ENCODE measurements at places on chromosomes 2 and 18.

- DNase-seq = peak; percentile 26
These were observed 31.9 kb downstream of the PRKRA start for GRCh38 chr2:178419123-178419522.

GRCh38 chr18:73597832-73598615 is 549.6 kb downstream of the FBXO15 start:
- DNase-seq = no peak

GRCh38 chr18:13800505-13801259 is 23.3 kb upstream of the MC5R start:
- peak; percentile 28 for DNase-seq

- DNase-seq = no peak
These were observed 24.3 kb upstream of the ARHGAP25 start for GRCh38 chr2:68710336-68710735.

- DNase-seq = peak; percentile 44
These were observed 290.3 kb downstream of the TRIB2 start for GRCh38 chr2:13006829-13007717.

DNA sequence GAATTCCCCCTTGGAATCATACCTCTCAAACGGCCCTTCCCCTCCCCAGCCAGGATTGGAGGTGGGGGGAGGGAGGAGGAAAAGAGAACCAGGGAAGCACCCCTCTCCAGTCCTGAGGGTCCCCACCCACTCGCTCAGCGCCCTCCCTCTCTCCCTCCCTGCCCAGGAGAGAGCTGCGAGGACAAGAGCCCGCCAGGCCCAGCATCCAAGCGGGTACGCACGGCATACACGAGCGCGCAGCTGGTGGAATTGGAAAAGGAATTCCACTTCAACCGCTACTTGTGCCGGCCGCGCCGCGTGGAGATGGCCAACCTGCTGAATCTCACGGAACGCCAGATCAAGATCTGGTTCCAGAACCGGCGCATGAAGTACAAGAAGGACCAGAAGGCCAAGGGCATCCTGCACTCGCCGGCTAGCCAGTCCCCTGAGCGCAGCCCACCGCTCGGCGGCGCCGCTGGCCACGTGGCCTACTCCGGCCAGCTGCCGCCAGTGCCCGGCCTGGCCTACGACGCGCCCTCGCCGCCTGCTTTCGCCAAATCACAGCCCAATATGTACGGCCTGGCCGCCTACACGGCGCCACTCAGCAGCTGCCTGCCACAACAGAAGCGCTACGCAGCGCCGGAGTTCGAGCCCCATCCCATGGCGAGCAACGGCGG is 14.4 kb downstream of the HOXD3 start:
- DNase-seq = no peak

- no peak for DNase-seq
These were observed 26.5 kb downstream of the AQP12B start for GRCh38 chr2:240655931-240656886.

DNA sequence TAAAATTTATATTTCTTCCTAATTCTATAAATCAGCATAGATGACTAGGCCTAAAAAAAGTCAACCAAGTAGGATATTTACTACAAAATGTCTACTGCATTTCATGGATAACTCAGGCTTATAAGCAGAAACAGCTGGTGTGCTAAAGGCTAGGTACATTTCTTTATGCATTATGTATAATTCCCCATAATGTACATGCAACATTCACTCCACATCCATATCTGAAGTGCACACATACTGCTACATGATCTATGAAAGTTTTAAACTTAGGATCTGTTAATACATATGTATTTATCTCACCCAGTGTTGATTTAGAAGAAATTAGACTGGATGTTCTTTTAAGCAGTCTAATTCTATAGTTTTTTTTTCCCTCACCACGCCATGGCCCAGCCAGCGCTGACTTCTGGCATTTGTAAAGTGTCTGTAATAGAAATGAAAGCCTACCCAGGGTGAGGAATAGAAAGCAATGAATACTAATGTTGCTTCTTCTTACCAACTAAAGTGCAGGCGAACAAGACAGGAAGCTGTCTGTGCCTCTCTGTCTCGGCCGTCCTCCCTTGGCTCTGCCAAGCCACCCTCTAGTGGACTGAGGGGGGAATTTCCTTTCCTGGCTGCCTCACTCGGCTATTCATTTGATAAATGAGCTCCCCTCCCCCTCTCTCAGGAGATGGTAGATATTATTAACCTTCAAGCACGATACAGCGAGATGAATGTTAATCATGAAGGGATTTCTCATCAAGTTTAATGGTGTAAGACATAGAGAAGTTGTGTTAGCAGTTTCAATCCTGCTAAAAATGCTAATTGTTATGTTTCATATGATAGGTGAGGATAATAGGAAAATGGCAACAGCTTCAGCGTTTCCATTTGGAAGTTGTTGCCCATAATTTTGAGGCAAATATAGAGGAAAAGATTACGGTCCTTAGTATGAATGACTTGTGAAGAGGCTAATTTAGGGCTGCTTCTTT is 384.5 kb downstream of the MTX2 start:
- DNase-seq = peak; percentile 76

- DNase-seq = no peak
These were observed 3.5 kb upstream of the ZSWIM2 start for GRCh38 chr2:186852508-186852907.

DNA sequence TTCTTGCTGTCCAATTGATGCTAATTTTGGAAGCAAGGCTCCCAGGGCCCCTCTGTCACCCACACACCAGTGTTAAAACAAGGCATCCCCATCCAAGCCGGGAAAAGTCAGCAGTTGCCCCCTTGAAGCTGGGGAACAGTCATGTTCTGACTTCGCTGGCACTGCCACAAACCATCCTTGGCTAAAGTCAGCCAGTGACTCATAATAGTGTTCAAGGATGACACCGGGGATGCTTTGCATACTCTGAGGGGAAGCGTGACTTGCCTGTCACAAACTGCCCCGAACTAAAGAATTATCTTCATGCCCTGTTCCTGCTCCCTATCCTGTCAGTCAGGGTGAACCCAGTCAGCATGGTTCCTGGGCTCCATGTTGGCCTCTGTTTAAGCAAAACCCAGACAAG is 37.0 kb downstream of the TGFA start:
- no peak for DNase-seq

GRCh38 chr2:520663-521340 is 156.4 kb downstream of the TMEM18 start:
- no peak for DNase-seq

DNA sequence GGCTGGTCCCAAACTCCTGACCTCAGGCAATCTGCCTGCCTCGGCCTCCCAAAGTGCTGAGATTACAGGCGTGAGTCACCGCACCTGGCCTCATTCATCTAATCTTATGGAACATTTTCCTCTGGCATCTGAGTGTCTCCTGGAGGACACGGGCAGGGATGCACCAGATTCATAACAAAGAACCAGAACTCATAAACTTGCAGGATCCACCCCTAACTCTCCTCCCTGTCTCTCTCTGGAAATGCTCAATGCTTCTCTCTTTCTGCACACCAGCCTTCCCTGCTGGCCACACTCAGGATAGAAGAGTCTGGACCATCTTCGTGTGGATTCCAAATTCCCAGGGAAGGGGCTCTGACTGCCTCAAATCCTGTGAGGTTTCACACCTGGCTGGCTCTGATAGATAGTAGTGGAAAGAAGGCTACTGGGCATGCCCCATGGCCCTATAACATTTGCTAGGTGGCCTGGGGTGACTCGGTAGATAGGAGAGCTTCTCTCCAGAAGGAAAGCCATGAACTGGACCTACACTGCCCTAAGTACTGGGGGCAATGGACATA is 483.2 kb upstream of the GYPC start:
- no peak for DNase-seq

All from renal cortical epithelial cell (primary cell).